ENCODE measurements at places on chromosomes 2 and 18. TPM values are rescaled to one million over a fixed set of nuclear protein-coding genes. Genes with fewer than 3 reads are reported as not detected.

DNA sequence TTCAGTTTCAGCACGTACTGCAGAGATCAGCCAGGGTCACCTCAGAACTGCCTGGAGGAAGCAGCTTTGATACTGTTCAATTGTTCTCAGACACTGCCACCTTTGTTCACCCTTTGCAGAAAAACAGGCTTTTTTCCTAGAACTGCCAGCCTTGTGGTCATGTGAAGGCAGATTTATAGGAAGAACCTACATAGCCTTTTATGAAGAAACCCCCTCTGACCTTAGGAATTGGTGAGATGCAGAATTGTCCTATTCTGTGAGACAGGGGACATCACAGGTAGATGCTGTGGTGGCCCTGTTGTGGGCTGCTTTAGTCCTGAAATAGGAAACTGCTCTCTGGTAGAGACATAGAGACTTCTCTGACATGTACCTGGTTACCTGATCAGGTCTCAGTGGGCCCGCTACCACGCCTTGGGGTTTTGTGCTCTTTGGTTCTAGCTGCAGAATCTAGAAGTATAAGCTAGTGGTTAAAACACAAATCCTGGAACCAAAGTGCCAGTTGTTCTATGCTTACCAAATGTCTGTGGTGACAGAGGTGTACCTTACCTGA lies 206.6 kb downstream of the AGPS start:
- no peak for DNase-seq

- no peak for DNase-seq
Measured at GRCh38 chr2:238834982-238835381, 12.9 kb upstream of the TWIST2 start.

DNA sequence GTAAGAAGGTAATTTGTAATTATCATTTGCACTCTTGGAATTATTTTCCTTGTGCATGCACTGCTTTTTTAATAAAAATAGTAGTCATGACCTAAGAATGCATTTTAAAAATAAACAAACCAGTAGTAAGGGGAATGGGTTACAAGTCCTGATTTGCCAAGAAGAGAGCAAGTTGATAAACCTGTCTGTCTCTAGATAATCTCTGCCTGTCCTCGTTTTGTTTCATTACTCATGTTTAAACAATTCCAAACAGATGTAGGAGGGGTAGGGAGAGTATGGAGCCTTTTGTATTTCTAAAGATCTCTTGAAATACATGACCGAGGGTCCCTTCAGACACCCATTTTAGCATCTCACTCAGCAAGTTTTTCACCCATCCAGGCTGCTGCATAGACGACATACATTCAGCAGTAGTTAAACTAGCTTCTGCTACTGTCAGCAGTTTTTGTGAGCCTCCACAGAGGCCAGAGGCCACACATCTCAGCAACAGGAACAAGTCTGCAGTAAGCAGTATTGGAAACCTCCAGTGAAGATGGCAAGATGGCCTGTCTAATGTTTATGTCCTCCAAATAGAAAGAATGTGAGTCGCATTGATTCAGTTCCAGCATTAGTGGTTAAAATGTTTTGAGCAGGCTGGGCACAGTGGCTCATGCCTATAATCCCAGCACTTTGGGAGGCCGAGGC lies 2.3 kb upstream of the EXOC6B start:
- no peak for DNase-seq

- DNase-seq: no peak
Measured at GRCh38 chr18:49582579-49582978, 20.7 kb downstream of the LIPG start.

DNA sequence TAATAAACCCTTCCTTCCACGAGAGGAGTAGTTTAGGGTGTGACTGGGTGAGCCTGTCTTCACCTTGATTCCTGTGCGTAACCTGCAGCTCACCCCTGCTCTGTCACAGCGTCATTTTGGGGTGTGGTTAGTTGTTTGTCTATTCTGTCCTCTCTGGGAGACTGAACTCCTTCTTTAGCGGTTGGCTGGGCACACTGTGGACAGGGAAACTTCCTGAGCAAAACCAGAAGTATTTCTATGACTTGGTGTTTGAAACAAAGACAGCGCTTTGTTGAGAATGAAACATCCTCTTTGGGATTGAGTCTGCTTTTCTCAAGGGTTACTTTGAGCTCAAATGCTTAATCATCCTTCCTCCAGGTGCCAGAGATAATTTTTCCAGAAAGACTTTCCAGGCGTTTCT lies 270.7 kb downstream of the HRH4 start:
- DNase-seq: peak; percentile 16

- DNase-seq: no peak
Measured at GRCh38 chr2:99638791-99639190, 149.0 kb upstream of the REV1 start.

BOLL gene
- not detected for total RNA-seq
